H4 (cell line): ENCODE measurements at places on chromosomes 16 and 17. TPM values are rescaled to one million over a fixed set of nuclear protein-coding genes. Genes with fewer than 3 reads are reported as not detected.

MRC2 gene
- 73.3 and 79.9 TPM in 2 replicates for total RNA-seq

CMTM2 gene
- not detected in 2 replicates for total RNA-seq

VWA3A gene
- total RNA-seq = not detected in 2 replicates

ITGAL gene
- total RNA-seq = not detected in 2 replicates

ZG16B gene
- 0.14 TPM in 1 of 2 replicates, not detected in the other for total RNA-seq

CEP112 gene
- 3.0 and 13.2 TPM in 2 replicates for total RNA-seq

PGAP6 gene
- 13.7 and 15.9 TPM in 2 replicates for total RNA-seq

ADGRG1 gene
- total RNA-seq = 1.2 and 1.3 TPM in 2 replicates

SLX1B gene
- total RNA-seq = 25.2 and 43.6 TPM in 2 replicates

KLHL10 gene
- total RNA-seq = not detected in 2 replicates

NLRC3 gene
- total RNA-seq = not detected in 2 replicates
